ENCODE measurements at places on chromosomes 4 and X.

GRCh38 chrX:115449742-115450141 is 111.2 kb upstream of the PLS3 start:
- DNase-seq, result no peak

- peak; percentile 74 for DNase-seq
Measured at GRCh38 chrX:21972721-21973120, 32.2 kb downstream of the SMS start.

GRCh38 chr4:87391576-87392054 is 627 bp upstream of the HSD17B11 start:
- no peak for DNase-seq

DNA sequence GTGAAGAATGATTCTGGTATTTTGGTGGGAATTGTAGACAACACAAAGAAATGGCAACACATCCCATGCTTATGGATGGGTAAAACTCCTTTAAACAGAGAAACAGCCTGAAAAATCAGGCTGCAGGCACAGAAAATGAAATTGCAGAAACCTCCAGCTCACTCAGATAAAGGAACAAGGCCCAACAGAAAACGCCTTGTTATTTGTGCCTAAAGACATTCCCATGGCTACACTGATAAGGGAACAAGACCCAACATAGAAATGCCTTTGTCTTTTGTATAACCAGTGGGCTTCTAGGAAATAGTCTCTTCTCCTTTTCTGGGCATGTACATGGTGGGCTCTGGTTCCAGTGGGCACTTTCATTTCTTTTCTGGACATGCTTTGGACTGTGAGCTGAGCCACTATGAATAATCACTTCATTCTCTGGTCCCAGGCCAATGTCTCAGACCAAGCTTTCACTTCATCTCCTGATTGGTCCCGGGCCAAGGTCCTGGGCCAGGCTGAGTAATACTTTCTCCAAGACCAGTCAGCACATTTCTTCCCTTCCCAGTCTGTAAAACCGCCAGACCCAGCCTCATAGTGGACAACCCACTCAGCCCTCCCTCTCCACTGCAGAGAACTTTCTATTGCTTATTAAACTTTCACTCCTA is 160.5 kb downstream of the TBX22 start:
- no peak for DNase-seq

GRCh38 chr4:3354455-3354811 is 61.6 kb downstream of the RGS12 start:
- no peak for DNase-seq

DNA sequence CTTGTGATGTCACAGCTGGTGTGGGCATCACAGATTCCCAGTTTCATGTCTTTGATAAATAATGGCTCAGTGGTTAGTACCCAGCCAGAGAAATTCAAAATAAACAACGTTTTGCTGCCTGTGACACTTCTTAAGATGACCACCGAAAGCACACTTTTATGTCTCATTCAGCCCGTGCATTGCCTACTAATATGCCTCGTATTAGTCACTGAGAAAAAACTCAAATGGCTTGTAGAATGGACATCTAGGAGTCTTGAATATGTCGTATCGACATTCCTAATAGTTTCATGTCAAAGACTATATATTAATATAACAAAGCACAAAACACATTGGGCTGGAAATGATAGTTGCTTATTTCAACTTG is 103.9 kb upstream of the FAT1 start:
- no peak for DNase-seq

DNA sequence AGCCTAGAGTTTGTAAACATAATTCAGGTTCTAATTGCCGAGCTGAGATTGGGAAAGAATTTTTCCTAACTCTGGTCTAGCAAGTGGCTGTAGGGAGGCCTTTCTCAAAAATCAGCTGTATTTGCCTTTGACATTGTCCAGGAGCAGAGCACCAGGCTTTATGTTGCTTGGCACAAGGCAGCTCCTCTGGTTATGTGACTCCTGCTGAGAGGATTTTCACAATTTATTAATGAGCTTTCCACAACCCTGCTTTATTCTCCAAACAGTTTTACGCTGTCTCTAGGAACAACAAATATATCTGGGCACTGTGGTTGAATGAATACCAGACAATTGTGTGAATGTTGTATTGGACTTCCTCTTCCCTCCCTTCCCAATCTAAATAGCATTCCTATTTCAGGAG is 14.9 kb downstream of the LSM6 start:
- DNase-seq, result no peak

GRCh38 chr4:48375651-48376304 is 34.4 kb downstream of the SLAIN2 start:
- peak; percentile 8 for DNase-seq

DNA sequence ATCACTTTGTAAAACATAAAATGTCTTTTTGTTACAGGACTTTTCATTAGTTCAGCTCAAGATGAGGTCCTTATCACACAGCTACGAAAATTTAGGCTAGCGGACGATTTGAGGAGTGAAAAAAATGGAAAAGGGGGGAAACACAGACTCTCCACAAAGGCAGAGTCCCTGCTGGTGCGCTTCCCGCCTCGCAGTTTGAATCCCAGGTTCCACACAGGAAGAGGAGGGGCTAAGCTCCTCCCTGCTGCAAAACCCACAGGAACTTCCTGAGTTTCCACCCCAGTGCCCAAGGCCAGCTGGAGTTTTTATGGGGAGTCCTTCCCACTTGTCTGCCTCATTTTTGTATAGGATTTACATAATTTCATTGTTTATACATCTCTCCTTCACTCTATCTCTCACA is 11.2 kb downstream of the ADAM29 start:
- DNase-seq, result no peak

GRCh38 chrX:138917781-138918180 is 206.3 kb upstream of the FGF13 start:
- DNase-seq, result no peak

GRCh38 chr4:187354740-187355139 is 631.1 kb upstream of the FAT1 start:
- no peak for DNase-seq

GRCh38 chr4:185831125-185831815 is 19.3 kb upstream of the SORBS2 start:
- DNase-seq, result no peak

GRCh38 chrX:53440101-53440500 is 5.9 kb upstream of the HSD17B10 start:
- no peak for DNase-seq
